Right kidney (tissue), 9 donors: ENCODE measurements at places on chromosomes 16 and 17.

GRCh38 chr16:60755907-60756306, 1280.3 kb downstream of the CDH8 start:
- DNase-seq: no peak

- no peak for DNase-seq
These were observed 136.9 kb downstream of the SLC39A11 start for GRCh38 chr17:72955391-72956140.

DNA sequence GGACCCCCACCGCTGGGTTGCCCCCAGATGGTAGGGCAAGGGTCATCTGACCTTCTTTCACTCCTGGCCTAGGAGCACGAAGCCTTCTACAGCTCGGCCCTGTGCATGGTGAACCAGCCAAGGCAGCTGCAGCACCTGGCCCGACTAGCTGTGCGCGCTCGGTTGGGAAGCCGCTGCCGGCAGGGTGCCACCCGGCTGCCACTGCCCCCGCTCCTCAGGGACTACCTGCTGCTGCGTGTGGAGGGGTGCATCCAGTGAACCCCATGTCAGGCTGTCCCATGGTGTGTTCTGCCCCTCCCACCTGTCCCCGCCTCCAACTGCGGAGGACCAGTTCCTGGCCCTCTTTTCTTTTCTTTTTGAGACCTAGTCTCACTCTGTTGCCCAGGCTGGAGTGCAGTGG, 7.6 kb downstream of the ASB16 start:
- no peak for DNase-seq

- DNase-seq: no peak
These were observed 379.8 kb downstream of the CNTNAP4 start for GRCh38 chr16:76656994-76657393.

GRCh38 chr17:82553210-82553930, 33.8 kb downstream of the FOXK2 start:
- no peak for DNase-seq

DNA sequence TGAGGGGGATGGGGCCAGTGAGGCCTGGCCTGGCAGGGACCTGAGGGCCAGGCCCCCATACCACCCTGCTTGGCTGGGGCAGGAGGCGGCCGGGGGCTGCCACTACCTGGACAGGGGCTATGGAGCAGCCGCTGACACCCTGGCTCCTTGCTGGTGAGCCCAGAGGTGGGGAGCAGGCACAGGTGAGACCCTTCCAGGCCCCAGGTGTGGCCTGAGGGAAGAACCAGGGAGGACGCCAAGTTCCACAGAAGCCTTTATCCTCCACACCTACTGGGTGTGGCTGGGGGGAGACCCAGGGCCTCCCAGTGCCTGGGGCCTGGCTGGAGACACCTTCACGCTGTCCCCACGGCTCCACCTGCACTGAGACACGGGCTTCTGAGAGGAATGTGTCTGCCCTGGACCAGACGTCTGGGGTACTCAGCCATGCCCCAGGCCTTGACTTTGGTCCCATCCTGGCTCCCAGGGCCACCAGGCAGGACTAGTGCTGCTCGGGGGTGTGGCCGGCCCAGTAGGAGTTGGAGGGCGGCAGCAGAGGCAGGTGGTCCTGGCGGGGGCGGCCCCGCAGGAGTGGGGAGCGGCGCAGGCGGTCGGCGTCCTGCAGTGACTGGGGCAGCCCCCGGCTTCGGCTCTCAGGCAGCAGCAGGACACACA, 4.7 kb downstream of the SLC22A31 start:
- no peak for DNase-seq

- no peak for DNase-seq
These were observed 123.3 kb downstream of the CDK5R1 start for GRCh38 chr17:32609884-32610650.
